Aorta (tissue), 5 donors: ENCODE measurements at places on chromosomes 13 and 19. TPM values are rescaled to one million over a fixed set of nuclear protein-coding genes. Genes with fewer than 3 reads are reported as not detected.

DNA sequence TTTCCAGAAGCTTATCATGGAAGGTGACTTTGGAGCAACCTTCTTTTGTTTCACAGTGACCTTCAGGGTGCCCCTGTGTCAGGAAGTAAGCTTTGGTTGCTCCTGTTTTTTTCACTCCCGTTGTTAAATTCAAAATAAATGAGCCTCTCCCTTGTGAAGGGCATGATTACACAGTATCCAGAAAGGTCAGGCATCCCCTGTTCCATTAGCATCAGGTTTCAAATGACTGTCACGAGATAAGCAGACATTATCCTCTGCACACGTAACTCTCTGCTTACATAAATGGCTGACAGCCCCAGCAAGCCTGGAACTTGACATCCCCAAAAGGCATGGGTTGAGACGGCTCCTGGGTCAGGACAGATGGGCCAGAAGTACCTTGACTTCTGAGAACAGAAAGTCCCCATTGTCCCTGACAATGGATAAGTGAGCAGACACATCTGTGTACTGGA is 52.0 kb downstream of the RAB20 start:
- no peaks in the 10 kb centered on the region for H3K27me3 ChIP-seq
- DNase-seq = no peak
- no peak overlapping the region for H3K4me3 ChIP-seq
- peaks cover 1% of the 10 kb centered on the region for H3K4me1 ChIP-seq
- H3K27ac ChIP-seq = no peak overlapping the region

VAV1 gene
- total RNA-seq = 8.2 TPM

DNA sequence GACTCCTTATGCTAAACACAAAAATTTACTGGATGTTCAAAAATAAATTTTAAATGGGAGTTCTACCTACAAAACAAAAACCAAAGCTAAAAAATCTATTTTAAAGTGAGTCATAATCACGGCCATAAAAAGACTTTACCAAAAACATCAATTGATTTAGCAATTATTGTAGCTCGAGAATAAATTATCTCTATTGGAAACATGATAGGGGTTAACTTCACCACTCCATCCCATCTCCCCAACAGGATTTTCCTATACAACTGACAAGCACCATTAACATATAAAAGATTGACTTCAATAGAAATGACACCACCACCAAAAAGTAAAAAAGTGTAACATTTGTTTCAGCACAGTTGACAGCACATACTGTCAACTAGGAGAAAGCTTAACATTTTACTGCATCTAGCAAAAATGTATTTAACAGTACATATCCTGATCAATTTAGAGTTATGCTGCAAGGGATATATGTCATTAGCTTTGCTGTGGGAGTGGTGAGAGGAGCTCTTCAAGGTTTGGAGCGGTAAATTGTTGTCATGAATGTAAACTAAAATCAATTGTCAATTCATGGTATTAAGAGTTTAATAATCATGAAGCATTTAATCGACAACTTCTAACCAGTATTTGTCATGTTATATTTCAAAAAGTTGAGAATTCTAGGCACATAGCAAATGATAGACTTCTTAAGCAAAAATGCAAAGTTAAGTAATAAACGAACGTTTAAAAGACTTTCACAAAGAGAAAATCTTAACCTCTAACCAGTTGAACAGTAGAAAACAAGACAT is 3.8 kb downstream of the UBL3 start:
- no peaks in the 10 kb centered on the region for H3K36me3 ChIP-seq
- peak overlapping the region; percentile 85 for H3K4me3 ChIP-seq
- H3K27ac ChIP-seq = no peak overlapping the region
- H3K4me1 ChIP-seq = peaks cover 1% of the 10 kb centered on the region
- no peaks in the 10 kb centered on the region for H3K27me3 ChIP-seq

DNA sequence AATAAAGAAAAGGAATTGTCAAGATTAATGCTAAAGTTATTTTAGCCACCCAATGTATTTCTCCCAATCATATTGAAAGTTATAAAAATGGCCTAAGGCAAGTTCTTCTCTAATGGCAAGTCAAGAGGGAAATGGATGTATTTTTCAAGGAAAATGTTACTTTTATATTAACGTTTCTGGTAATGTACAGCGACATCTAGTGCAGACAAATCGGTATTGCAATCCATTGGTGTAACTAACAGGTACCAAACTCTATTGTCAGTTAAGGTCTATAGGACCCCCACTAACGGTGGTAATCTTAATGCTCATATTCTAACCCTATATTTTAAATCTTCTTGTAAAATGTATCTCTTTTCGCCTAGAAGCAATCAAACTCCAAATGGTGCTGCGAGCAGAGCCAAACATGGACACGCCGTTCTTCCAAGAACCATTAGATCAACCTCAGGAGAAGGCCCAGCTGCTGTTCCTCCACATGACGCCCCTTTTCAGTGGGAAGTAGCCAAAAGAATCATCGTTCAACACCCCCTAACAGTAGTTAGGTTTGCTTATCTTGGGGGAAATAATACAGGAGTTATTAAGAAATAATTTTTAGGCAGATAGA is 98.5 kb upstream of the PABPC3 start:
- H3K4me1 ChIP-seq = no peaks in the 10 kb centered on the region
- no peak for DNase-seq
- H3K27ac ChIP-seq = no peak overlapping the region
- H3K4me3 ChIP-seq = no peak overlapping the region
- H3K36me3 ChIP-seq = no peaks in the 10 kb centered on the region

SCEL gene
- total RNA-seq = not detected

GRCh38 chr19:10863107-10863717 is 8.1 kb upstream of the CARM1 start:
- H3K4me3 ChIP-seq = no peak overlapping the region
- H3K36me3 ChIP-seq = no peaks in the 10 kb centered on the region
- no peaks in the 10 kb centered on the region for H3K27me3 ChIP-seq
- peak overlapping the region; percentile 39 for H3K27ac ChIP-seq

SPACA6 gene
- 37.3 TPM for total RNA-seq

ZNF446 gene
- 9.9 TPM for total RNA-seq

PCDH20 gene
- total RNA-seq = 5.4 TPM

NTN5 gene
- 0.96 TPM for total RNA-seq

- no peaks in the 10 kb centered on the region for H3K4me1 ChIP-seq
- no peak overlapping the region for H3K27ac ChIP-seq
- no peak for DNase-seq
- H3K4me3 ChIP-seq = no peak overlapping the region
These were observed 231.5 kb upstream of the SPRY2 start for GRCh38 chr13:80572308-80572922.

CD33 gene
- total RNA-seq = 7.7 TPM

DNA sequence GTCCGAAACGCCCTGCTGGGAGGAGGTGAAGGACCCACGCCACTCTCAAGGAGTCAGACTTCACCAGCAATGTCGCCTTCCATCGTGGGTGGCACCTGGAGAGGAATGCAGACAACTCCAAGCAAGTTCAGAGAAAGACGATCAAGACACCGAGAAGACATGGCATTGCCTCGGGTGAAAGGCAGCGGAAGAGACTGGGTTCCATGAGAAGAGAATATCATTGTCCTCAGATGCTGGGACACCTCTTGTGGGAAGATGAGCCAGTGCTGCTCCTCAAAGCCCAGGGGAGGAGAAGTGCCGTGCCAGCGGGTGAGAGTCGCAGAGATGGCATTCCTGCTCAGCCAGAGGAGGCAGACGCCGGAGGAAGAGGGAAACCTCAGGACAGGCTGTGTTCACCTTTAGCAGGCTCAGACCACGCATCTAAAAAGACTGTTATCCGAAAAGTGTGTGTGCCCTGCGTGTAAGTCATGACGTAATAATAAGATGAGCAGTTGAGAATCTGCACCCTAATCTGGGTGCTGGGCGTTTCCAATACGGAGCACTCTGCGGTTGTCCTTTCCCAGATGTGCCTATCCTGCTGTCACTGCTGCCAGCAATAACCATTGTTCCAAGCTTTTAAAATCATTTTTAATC is 144.6 kb upstream of the SPACA7 start:
- H3K27me3 ChIP-seq = peaks cover 1% of the 10 kb centered on the region
- DNase-seq = no peak
- no peak overlapping the region for H3K27ac ChIP-seq
- no peak overlapping the region for H3K4me3 ChIP-seq
- H3K4me1 ChIP-seq = no peaks in the 10 kb centered on the region
- no peaks in the 10 kb centered on the region for H3K36me3 ChIP-seq
